ENCODE measurements at places on chromosomes 3 and 15. TPM values are rescaled to one million over a fixed set of nuclear protein-coding genes. Genes with fewer than 3 reads are reported as not detected.

The GORASP1 gene
- polyA plus RNA-seq, result 20.6 TPM

The HIGD2B gene
- not detected for polyA plus RNA-seq

The PARP15 gene
- polyA plus RNA-seq, result 128 TPM

The ICE2 gene
- 17.7 TPM for polyA plus RNA-seq

The GATM gene
- polyA plus RNA-seq, result 33.0 TPM

The THSD4 gene
- 0.93 TPM for polyA plus RNA-seq

The FBXO40 gene
- polyA plus RNA-seq, result not detected

The SLC6A11 gene
- polyA plus RNA-seq, result not detected

All from spleen (tissue), 13 donors.